ENCODE measurements at places on chromosomes 5 and 9. TPM values are rescaled to one million over a fixed set of nuclear protein-coding genes. Genes with fewer than 3 reads are reported as not detected.

- DNase-seq, result no peak
These were observed 106.7 kb downstream of the FAM174A start for GRCh38 chr5:100641833-100642232.

- no peak for DNase-seq
These were observed 238.8 kb downstream of the GADD45G start for GRCh38 chr9:89843591-89843990.

GRCh38 chr5:172749881-172750633 lies 20.9 kb downstream of the DUSP1 start:
- no peak for DNase-seq

DNA sequence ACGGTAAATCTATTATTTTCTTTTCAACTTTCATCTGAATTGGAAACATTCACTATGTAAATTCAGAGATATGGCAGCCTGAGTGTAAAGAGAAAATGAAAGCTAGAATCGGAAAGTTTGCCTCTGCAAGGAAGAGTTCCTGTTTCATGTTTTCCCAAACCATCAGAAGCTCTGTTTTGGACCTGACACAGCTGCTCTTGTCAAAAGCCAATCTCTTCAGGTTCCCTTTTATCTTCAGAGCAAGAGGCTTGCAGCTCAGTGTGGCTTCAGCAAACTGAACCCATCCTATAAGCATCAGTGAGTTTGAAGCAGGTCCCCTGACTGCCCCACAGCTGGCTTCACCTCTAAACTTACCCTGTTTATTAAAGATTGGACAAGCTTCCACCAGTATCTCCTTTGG lies 1099.7 kb downstream of the DTWD2 start:
- DNase-seq, result no peak

DNA sequence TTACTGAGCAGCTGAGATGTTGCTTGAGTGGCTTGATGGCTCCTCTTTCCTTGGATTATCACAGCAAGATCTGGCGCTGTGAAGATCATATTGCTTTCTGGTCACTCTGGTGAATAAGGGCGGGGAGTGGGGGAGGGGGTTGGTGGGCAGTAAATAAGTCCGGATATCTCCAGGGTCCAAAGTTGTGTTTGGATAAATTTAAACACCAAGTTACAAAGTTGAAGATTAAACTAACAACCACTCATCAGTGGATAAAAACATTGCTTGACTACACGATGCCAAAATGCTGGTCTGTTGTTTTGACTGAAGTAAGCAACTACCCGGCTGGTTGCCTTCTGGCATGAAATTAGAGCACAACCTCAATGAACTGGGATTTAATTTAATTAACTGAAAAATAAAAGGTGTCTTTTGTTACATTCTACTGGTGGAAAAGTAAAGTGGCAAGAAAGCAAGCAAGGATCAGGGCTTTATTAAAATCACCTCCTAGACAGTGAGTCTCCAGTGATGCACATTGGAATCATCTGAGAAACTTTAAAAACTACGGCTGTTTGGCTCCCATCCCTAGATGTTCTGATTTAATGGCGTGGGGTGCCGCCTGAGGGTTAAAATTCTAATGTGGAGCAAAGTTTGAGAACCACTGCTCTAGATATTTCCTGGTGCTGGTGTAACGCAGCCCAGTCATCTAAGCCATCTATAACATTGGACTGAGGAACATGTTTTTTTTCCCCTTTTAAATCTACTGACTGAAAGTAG lies 86.7 kb upstream of the AGXT2 start:
- DNase-seq, result no peak

GRCh38 chr5:133705331-133705730 lies 93.0 kb upstream of the FSTL4 start:
- no peak for DNase-seq

- DNase-seq, result no peak
These were observed 20.1 kb upstream of the NSMF start for GRCh38 chr9:137478962-137479861.

The LCN1 gene
- total RNA-seq, result not detected

The GPR21 gene
- 16.8 TPM for total RNA-seq

Measured in Karpas-422 (cell line).